ENCODE measurements at places on chromosomes 6 and 20.

- DNase-seq = no peak
Measured at GRCh38 chr6:140475086-140475485, 1100.6 kb upstream of the CITED2 start.

- peak; percentile 58 for DNase-seq
Measured at GRCh38 chr6:36851149-36851614, 11.9 kb upstream of the CPNE5 start.

- no peak for DNase-seq
Measured at GRCh38 chr6:155194399-155194798, 69.4 kb upstream of the CLDN20 start.

GRCh38 chr20:60728705-60729104 is 523.4 kb upstream of the CDH4 start:
- DNase-seq = no peak

GRCh38 chr6:75096966-75097365 is 108.9 kb downstream of the COL12A1 start:
- DNase-seq = no peak

DNA sequence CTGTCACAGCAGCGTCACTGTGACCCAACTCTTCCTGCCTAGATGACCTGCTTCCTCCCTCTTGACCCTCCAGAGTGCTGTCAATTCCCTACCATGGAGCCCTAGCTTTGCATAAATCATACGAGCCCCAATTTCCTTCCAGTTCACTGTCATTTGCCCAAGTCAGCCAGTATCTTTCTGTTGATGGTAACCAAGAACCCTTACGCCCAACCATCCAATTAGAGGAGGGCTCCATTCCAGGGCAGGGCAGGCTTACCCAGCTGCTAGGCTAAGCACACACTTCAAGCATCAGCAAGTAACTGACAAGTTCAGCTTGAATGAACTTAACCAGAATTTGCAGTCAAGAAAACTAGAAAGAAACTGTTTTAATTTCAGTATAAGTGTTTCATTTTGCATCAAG is 25.7 kb downstream of the WFDC3 start:
- DNase-seq = no peak

DNA sequence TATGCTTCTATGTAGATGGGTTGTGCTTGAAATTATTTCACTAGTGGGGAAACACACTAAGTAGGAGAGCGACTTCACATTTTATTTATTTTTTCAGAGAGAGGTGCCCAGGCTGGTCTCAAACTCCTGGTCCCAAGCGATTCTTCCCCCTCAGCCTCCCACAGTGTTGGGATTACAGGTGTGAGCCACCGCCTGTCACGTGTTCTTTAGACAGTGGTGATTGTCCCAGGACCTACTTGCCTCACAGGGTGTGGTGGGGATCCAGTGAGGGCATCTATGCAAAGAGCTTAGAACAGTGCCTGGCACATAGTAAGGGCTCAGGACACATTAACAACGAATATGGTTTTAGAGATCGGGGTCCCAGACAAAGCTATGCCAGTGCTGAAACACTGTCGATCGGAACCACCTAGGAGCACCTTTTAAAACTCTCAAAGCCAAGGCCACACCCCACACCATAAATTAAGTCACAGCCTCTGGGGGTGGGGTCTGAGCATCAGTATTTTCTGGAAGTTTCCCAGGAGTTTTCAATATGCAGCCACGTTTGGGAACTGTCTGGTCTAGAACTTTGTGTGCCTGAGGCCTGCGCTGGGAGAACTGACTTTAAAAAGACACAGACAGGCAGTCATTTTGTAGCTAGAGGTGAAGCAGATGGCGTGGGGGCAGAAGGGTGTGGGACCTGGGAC is 4.8 kb upstream of the BCAS4 start:
- DNase-seq = no peak

- no peak for DNase-seq
Measured at GRCh38 chr6:34934516-34934915, 45.5 kb downstream of the ANKS1A start.

GRCh38 chr6:120894077-120894476 is 440.2 kb downstream of the TBC1D32 start:
- DNase-seq = no peak

DNA sequence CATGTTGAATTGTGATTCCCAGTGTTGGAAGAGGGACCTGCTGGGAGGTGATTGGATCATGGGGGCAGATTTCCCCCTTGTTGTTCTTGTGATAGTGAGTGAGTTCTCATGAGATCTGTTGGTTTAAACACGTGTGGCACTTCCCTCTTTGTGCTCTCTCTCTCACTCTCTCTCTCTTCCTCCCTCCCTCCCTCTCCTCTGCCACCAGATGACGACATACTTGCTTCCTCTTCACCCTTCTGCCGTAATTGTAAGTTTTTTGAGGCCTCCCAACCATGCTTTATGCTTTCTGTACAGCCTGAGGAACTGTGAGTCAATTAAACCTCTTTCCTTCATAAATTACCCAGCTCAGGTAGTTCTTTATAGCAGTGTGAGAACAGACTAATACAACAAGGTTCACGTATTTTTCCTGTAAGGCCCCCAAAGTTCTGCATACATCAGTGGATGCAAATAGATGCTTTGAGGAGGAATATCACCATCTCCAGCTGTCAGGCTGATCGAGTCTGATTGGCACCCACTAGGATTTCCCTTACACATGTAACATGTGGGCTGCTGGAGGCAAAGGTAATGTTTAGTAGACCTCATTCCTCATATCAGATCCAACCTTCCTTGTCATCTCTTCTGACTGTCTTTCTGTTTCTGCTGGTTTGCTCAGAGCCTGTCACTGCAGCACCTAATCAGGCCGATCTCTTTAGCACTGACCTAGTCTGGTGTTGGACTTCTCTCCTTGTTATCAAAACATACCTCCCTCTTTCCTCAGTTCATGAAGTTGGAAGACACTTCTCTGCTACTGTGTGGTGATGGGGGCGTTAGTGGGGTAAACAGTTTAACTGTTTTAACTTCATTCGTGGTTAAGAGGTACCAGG is 54.3 kb upstream of the BACH2 start:
- DNase-seq = peak; percentile 84

- DNase-seq = no peak
Measured at GRCh38 chr20:64110411-64111068, 3.2 kb upstream of the NPBWR2 start.

GRCh38 chr6:52500238-52501129 is 76.4 kb downstream of the TRAM2 start:
- no peak for DNase-seq

- no peak for DNase-seq
Measured at GRCh38 chr6:33766921-33767907, 20.5 kb upstream of the IP6K3 start.

GRCh38 chr6:14048837-14049236 is 68.7 kb upstream of the CD83 start:
- DNase-seq = no peak

DNA sequence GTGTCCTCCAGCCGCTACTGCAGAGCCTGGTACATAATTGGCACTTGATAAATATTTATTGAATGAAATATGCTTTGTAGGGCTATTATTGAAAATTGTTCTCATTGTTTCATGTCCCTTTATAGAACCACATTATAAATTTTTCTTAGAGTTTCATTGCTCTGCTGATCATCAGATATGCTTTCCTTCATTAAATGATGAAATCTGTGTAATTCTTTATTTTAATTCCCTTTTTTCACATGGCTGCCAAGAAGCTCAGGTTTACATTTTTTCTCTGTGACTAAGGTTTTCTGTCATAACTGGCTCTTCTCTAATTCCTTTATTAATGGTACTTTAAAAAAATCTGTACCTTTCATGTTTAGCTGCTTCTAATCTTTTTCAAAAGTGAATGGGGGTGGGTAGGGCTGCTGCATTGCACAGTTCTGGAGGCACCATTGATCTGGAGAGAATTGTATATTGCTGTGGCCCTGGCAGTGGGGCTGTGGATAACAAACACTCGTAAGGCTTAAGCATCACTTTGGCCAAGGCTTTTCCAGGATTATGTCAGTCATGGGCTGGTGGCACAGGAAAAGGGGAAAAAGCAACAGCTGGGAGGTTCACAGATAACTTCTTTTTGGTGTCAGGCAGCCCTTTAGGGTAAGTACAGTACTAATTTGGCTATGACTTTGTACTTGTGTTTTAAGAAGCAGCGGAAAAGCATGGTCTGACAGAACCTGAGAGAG is 43.8 kb downstream of the ARFGEF2 start:
- DNase-seq = no peak

DNA sequence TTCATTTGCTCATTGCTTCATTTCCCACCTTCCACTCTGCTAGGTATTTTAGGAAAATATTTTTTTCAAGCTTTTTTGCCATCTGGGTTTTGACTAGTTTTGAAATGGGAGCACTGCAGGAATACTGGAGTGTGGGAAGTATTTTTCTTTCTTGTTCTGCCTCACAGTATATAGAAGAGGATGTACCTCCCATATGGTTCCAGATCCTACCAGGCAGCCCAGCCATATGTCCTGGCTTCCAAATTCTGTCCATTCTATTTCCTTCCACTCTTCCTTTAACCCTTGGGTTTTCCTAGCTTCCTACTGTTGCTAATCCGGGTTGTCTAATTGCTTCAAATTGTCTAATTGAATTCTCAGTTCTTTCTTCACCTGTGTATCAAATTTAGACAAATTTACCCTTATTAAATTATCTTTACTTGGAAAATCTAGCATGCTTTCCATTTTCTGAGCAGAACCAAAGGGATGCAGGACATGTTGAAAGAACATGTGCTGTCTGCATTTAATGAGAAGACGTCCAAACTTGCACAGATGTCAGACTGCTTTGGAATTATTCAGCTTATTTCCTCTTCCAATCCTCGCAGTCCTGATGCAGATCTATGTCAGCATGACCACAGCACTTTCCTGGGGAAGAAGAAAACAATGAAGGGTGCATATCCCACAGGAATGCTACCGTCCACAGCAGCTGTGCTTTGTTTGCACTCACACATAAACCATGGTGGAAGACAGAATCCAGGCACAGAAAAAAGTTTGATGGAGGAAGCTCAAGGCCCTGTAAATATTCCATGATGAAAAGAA is 1273.9 kb upstream of the MAP3K7 start:
- no peak for DNase-seq

DNA sequence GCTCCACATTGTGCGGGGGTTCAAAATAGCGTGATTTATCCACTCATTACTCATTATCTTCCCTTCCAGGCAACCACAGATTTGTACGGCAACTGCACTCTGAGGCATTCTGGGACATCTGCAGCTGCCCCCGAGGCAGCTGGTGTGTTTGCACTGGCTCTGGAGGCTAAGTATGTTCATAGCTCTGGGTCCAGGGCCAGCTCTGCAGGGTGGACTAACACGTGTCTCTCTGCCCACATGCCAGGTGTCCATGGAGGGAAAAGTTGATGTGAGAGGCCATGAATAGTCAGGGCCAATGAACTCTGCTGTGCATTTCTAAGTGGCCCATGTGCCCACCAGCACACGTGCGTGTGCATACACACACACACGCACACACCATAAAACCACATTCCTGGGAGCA is 74.9 kb downstream of the BFSP1 start:
- DNase-seq = no peak

DNA sequence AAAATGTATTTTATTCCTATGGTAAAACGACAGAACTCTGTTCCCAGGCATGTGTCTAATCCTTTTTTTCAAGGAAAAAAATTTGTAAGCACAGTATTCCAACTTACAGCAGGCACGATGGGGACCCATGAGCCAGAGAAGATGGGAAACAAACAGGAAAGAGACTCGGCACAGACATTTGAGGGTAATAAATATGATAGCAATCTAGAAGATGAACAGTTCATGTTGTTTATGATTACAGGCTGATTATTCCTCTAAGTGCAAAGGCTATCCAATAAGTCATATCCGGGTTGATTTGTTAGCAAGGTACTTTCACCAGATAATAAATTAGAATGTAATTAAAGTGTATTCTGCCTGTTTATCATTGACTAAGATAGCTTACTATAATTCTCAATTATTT is 43.2 kb downstream of the PDSS2 start:
- no peak for DNase-seq

- DNase-seq = no peak
Measured at GRCh38 chr20:11195169-11195568, 521.4 kb upstream of the JAG1 start.

All from CD14-positive monocyte (primary cell).